ENCODE measurements at places on chromosomes 7 and 10.

DNA sequence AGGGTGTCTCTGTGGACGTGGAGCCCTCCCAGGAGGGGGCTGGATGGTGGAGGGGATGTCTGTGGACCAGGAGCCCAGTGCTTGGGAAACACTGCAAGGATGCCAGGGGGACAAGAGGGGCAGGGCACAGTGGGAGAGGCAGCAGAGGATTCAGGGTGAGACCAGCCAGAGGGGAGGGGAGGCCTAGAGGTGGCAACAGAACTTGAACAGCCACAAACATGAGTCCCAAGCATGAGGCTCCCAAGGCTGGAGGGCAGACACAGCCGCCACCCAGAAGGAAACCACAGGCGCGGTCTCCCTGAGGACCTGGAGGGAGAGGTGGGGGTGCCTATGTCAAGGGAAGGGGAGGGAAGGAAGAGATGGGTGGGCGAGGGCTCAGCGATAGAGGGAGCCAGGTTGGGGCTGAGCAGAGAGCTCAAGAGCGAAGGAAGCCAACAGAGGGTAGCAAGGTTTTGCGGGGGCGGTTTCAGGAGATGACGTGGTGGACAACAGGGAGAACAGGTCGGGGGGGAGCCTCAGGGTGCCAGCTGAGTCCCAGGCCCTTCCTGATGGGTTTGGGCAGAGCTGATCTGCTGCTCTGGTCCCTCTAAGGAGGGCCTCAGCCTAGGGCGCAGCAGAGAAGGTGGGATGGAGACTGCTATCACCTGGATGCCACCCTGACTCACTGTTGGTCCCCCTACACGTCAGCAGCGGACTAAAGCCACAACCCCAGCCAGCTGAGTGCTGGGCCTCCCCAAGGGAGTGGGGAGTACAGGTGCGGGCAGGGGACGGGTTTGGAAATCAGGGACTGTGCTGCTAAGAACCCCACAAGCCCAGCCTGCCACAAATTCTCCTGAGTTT is 6.7 kb upstream of the PILRA start:
- no peak for DNase-seq

DNA sequence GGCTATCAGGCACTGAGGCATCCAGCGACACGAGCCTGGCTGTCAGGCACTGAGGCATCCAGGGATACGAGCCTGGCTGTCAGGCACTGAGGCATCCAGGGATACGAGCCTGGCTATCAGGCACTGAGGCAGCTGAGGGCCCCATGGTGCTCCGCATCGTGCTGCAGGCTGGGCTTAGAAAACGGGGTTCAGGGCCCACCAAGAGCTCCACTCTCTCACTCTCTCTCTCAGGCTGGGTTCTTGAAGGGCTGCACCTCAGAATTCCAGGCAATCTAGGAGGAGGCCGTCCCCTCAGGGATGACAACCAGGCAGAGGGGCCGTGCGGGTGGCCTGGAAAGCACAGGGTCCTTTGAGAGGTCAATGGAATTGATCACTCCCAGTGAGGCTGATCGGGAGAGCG is 69.0 kb downstream of the CFAP46 start:
- no peak for DNase-seq

- DNase-seq: no peak
These were observed 53.2 kb upstream of the SYPL1 start for GRCh38 chr7:106165337-106165736.

- DNase-seq: no peak
These were observed 146.3 kb downstream of the OTUD1 start for GRCh38 chr10:23585186-23585585.

DNA sequence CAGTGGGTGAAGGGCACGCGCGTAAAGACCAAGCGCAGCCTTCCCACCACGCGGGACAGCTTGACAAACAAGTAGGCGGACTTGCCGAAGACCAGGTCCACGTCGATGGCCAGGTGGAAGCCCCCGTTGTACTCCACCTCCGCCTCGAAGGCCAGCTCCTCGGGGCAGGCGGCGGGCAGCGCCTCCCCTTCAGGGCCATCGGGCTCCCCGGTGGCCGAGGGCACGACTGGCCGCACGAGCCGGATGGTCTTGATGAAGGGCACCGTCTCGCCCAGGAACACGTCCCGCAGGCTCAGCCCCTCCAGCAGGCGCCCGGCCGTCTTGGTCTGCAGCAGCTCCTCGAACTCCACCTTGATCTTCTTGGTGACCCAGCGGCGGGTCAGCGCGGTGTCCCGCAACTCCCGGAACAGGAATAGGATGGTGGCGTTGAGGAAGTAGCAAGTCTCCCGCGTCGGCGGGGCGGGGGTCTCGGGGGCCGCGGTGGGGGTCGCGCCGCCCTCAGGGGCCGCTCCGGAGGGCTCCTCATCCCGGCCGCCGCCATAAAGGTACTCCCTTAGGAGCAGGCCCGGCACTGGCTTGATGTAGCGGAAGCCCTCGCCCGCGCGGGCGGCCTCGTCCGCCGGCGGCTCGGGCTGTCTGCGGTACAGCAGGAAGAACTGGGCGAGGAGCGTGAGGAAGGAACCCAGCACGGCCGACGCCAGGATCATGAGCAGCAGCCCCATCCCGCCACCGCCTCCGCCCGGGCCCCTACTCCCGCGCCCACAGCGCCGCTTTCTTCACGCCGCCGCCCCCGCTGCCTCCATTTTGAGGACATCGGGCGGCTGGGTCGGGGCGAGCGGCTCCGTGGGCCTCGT is 507 bp downstream of the PDZD8 start:
- DNase-seq: peak; percentile 25

DNA sequence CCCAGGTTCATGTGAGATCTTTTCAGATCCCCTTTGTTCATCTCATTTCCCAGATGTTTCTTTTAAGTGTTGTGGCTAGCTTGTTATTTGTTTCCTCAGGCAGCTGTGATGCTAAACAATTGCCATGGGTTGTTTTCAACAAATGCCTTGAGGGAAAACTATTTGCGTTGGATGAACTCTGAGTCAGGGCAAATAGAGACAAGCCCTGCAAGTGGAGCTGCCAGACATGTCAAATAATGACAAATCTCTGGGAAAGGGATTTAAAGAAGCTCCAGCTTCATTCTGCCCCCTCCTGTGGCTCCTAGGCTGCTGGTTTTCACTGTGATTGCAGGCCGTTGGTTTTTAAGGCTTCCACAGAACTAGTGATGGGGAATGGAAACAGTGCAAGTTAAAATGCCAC is 272.4 kb upstream of the SP8 start:
- DNase-seq: no peak

DNA sequence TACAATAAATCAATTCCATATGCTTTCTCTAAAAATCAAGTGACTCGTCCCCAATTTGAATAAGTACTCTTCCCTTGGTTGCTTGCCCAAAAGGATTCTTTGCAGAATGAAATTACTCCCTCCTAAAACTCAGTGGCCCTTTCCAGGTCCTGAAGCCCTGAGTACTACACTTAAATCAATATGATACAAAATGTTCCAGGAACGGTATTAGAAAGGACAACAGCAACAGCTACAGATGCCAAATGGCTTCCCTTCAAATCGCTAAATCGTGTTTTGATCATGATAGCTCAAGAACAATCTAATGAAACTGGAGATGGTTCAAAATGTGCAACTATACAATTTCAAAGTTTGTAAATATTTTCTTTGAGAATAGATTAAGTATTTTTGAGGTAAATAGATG is 59.4 kb downstream of the TPK1 start:
- no peak for DNase-seq

DNA sequence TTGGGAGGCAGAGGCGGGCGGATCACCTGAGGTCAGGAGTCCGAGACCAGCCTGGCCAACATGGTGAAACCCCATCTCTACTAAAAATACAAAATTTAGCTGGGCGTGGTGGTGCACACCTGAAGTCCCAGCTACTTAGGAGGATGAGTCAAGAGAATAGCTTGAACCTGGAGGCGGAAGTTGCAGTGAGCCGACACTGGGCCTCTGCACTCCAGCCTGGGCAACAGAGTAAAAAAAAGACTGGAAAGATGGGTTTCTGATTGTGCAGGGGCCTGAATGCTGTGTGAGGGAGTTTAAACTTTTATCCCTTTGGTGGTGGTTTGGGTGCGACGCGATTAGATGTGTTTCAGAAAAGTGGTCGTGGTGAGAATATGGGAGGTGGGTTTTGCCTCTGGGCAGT is 1.8 kb downstream of the CHST12 start:
- DNase-seq: no peak

Data from stimulated activated CD8-positive, alpha-beta memory T cell treated with anti-CD3 and anti-CD28 coated beads, Interleukin-2, amount 100 ng/mL, for 1 hour (primary cell).